ENCODE measurements at places on chromosomes 2 and 18.

DNA sequence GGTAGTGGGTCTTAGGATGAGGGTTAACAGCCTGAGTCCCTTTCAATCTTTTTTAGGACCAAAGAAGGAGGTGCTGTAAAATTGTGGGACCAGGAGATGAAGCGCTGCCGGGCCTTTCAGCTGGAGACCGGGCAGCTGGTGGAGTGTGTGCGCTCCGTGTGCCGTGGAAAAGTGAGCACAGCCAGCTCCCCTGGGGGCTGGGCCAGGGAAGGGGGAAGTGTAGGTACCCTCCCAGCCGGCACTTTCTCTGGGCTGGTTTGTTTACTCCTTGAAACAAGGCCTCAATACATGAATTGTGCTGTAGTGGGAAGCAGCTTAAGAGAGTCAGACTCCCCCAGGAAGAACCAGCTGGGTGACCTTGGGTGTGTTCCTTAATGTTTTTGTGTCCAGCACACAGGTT lies 90.1 kb downstream of the RTN4 start:
- no peak for DNase-seq

- DNase-seq = no peak
These were observed 436.5 kb downstream of the RND3 start for GRCh38 chr2:150051004-150051403.

DNA sequence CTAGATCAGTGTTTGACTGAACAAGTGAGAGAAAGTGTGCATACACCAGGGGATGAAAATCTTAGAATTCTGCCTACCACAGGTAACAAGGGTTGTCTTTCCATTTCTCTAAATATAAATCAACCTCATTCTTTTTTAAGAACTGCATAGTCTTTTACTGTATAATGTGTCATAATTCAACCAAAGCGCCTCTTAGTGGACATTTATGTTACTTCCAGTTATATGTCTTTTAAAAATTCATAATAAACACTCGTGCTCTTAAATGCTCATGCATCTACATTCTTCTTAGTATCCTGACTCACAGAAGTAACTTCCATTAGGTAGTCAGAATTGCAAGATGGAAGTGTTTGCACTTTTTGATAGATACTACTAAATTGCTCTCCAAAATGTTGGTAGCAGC lies 76.2 kb downstream of the CHRNA1 start:
- DNase-seq = no peak

GRCh38 chr18:48488388-48488850 lies 50.4 kb upstream of the CTIF start:
- no peak for DNase-seq

GRCh38 chr2:241443486-241444223 lies 64.7 kb downstream of the STK25 start:
- DNase-seq = no peak

GRCh38 chr2:10915236-10915635 lies 3.5 kb downstream of the KCNF1 start:
- no peak for DNase-seq

GRCh38 chr2:239919774-239920692 lies 105.1 kb downstream of the NDUFA10 start:
- no peak for DNase-seq

Measured in left hindlimb (tissue), 1 donor.